Tibial nerve (tissue), 4 donors: ENCODE measurements at places on chromosomes 11 and 22. TPM values are rescaled to one million over a fixed set of nuclear protein-coding genes. Genes with fewer than 3 reads are reported as not detected.

DDTL gene
- not detected for total RNA-seq

MAPK8IP2 gene
- total RNA-seq = 6.1 TPM

PAMR1 gene
- total RNA-seq = 6.9 TPM

ART1 gene
- 2.8 TPM for total RNA-seq

DDIAS gene
- total RNA-seq = 3.1 TPM

DNA sequence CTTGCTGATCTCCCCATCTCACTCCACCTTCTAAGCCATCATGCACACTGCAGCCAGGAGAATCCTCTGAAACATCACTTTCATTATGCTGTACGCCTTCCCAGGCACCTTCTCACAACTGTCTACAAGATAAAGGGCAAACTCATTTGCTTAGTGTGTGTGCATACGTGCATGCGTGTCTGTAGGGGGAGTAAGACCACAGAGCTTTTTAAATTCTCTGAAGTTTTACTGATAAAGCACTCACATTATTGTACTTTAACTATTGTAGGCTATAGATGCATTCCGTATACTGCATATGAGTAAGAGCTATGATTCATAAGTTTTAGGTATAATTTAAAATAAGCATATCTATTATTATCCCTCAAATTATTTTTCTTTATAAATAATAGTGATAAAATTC is 15.3 kb upstream of the ANKK1 start:
- peaks cover 41% of the 10 kb centered on the region for H3K36me3 ChIP-seq
- H3K4me3 ChIP-seq = no peak overlapping the region
- no peaks in the 10 kb centered on the region for H3K27me3 ChIP-seq
- H3K27ac ChIP-seq = no peak overlapping the region

DNA sequence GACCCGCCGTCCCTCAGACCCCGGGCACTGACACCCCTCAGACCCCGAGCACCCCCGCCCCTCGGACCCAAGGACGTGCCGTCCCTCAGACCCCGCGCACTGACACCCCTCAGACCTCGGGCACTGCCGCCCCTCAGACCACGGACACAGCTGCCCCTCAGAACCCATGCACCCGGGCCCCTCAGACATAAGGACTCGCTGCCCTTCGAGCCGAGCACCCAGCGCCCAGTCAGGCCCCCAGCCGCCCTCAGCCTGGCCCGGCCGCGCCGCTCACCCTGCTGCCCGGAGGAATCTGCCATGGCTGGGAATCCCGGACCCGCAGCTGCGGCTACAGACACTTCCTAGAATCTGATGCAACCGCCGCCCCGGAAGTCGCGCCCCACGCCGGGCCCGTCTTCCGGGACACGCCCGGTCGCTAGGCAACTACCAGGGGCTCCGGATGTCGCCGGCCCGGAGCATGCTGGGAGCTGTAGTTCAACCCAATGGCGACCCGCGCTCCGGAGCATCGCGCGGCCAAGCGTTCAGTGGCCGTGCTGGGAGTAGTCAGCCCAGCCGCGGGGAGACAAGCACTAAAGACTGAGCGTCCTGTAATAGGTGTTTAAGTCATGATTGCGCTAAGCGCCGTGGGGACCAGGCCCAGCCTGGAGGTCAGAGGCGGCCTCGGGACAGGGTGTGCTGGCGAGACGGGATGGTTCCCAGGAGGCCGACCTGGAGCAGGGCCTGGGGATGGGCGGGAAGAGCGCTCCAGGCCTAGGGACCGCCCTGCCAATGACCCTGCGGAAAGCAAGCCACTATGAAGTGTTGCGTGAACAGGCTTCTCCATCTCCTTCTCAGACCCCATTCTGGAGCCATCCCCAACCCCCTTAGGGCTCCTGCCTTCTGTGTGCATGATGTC is at the start of gene CARS1:
Gene CARS1, minus strand, starts transcription at position 355 of the 895 bp plus-strand sequence. Its CDS starts 56 bp downstream, at position 299.
- H3K4me3 ChIP-seq = peak within 1 kb of the TSS; percentile 80
- no peaks in the 10 kb centered on the region for H3K27me3 ChIP-seq
- H3K27ac ChIP-seq = peak within 1 kb of the TSS; percentile 87
- peaks cover 41% of the 10 kb centered on the region for H3K4me1 ChIP-seq
- H3K36me3 ChIP-seq = no peaks in the 10 kb centered on the region

DNA sequence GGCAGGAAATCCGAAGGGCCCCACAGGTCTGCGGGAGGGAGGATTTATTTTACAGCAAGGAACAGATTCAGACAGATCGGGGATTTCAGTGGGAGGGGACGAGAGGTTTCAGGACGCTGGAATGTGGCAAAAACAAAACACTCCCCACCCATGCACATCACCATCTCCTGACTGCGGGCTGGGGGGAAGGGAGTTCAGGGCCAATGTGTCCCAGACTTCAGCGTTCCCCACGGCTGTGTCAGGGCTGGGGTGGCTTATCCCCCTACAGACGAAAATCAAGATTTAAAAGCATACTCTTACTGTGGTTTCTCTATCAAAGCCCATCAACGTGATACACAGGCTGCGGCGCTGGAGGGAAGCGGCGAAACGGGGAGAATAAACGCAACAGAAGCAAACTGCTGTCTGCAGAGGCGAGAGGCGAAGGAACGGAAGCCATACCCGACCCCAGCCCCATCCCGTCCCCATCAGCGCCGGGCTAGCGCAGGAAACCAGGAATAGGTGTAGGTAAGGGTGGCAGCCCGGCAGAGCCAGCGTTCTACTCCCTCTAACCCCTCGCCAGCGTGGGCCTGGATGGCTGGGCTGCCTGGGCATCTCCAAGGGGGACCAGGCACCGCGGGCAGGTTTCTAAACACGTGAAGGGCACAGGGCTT is 2.7 kb downstream of the TENM4 start:
- peak overlapping the region; percentile 34 for H3K27ac ChIP-seq
- peak overlapping the region; percentile 43 for H3K4me3 ChIP-seq
- peak; percentile 28 for DNase-seq
- H3K4me1 ChIP-seq = peaks cover 36% of the 10 kb centered on the region
- no peaks in the 10 kb centered on the region for H3K36me3 ChIP-seq

DNA sequence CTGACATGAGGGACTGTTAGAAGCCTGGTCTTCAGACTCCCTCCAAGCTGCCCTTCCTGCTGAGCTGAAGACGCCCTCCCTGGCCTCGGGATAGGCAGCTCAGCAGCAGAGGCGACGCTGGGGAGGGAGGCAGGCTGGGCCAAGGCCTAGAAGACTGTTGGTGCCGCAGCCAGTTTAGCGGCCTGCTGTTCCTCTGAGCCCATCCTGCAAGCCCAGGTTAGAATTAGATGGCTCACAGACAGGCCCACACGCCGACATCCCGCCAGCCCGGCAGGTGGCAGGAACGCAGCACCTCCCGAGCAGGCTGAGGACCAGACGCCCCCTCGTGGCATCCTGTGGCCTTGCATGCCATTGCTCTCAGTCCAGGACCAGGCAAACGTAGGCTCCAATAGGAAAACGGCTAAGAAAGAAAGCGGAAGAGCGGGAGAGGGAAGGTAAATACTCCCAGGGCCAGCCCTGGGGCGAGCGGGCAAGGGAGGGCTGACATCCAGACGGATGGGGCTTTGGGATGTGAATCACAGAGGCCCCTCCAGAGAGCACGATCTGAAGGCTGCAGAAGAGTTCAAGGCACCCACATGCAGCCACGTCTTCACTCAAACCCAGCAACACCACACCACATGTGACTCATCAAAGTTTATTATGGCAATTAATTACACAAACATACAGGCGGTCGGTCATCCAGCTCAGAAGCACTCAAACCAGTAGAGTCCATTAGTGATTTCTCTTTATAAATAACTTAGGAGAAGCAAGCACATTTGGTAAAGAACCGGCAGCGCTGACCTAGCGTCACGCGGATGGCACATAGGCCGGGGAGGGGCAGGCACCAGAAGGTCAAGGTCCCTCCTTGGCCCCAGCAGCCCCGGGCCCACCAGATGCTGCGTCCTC is 27.6 kb downstream of the CD5 start:
- H3K27ac ChIP-seq = peak overlapping the region; percentile 58
- DNase-seq = peak; percentile 73
- no peaks in the 10 kb centered on the region for H3K27me3 ChIP-seq
- peak overlapping the region; percentile 24 for H3K4me3 ChIP-seq
- H3K4me1 ChIP-seq = peaks cover 6% of the 10 kb centered on the region

- H3K27me3 ChIP-seq = no peaks in the 10 kb centered on the region
- no peaks in the 10 kb centered on the region for H3K4me1 ChIP-seq
- DNase-seq = peak; percentile 57
- no peak overlapping the region for H3K27ac ChIP-seq
These were observed 37.5 kb upstream of the STK33 start for GRCh38 chr11:8631395-8632118.

DNA sequence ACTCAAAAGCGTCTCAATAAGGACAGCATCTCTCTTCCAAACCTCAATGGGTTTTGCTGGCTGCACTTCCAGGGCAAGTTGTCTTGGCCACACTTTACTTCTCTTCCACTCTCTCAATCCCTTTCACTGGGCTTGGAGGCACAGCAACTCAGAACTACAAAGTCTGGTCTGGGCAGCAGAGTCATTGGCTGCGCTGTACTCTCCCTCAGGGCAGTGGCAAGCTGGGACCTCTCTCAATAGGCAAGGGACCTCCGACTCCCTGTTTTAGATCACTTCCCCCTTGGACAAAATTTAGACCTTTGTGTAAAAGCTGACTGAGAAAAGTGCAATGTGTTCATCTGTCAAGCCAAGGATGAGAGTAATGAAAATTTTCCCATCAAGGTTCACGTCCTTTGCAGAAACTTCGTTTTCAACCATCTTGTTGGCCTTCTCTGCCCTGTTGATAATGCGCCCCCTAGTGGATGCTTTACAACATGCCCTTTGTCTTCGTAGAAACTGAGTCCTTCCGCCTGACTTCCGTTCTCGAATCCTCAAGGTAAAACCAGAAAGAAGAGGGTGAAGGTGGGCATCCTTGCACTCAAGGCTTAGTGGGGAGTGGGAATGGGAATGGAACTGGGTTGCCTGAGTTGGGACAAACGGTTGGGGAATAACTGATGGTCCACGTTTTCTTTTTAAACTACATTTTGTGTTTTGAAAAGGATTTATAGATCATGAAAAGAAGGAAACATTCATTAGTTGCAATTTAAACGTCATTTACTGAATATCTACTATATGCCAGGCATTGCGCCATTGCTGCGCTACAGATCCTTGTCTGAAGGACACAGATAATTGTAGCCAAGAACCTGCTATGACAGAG is 99.1 kb downstream of the CD44 start:
- H3K27ac ChIP-seq = no peak overlapping the region
- no peak for DNase-seq
- no peaks in the 10 kb centered on the region for H3K4me1 ChIP-seq
- H3K4me3 ChIP-seq = no peak overlapping the region
- H3K27me3 ChIP-seq = no peaks in the 10 kb centered on the region

- H3K27me3 ChIP-seq = no peaks in the 10 kb centered on the region
- DNase-seq = no peak
- H3K27ac ChIP-seq = peak overlapping the region; percentile 86
These were observed 2.6 kb downstream of the METTL15 start for GRCh38 chr11:28110821-28111200.
